ENCODE measurements at places on chromosomes 4 and X.

- no peak for DNase-seq
These were observed 66.0 kb downstream of the MANBA start for GRCh38 chr4:102694791-102695190.

DNA sequence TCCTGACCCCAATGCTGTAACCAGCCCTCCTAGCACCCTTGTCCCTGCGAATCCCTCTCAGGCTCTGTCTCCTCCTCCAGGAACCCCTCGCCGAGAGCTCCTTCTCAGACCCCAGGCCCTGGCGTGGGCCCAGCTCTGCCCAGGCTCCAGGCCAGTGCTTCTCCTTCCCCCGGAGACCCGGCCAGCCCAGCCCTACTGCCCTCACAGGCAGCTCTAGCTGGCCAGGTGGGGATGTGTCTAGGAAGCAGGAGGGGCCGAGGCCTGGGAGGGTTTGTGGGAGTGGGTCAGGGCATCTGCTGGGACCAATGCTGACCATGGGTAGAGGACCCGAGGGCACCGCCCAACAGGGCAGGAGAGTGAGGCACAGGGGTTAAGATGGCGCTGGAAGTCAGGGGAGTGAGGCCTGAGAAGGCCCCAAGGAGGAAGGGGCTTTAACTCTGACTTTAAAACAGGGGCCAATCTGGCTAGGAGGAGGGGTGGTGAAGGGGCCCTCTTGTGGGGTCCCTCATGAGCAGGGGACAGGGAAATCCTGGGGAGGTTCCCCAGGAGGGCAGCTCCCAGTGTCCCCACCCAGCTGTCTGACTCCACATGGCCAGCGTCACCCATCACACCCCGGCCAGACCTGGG is 64.7 kb upstream of the NKX1-1 start:
- DNase-seq = no peak

GRCh38 chrX:46573892-46574773 is 568 bp downstream of the CHST7 start:
- peak; percentile 76 for DNase-seq

DNA sequence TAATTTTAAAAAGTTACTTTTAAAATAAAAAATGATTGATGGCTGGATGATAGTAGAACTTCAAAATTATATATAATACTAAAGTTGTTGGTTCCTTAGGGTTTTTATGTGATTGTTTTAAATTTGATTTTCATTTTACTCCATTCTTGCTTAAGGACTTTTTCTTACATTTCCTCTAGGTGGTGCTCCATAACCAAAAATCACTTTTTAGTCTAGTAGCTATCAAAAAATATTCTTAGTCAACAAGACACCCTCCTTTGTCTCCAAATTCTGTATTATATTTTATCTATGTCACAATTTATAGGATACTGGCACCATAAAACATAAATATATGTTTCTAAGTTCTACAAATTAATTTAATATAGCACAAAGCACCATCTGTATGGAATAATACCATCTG is 67.2 kb upstream of the BRWD3 start:
- peak; percentile 29 for DNase-seq

- no peak for DNase-seq
These were observed 1311.6 kb downstream of the RAPGEF2 start for GRCh38 chr4:160414496-160414895.

GRCh38 chrX:1542994-1543725 is 6.2 kb upstream of the P2RY8 start:
- no peak for DNase-seq

- peak; percentile 50 for DNase-seq
These were observed 7.9 kb upstream of the CFP start for GRCh38 chrX:47637546-47638195.

- no peak for DNase-seq
These were observed 82.6 kb downstream of the NBDY start for GRCh38 chrX:56811599-56811998.

DNA sequence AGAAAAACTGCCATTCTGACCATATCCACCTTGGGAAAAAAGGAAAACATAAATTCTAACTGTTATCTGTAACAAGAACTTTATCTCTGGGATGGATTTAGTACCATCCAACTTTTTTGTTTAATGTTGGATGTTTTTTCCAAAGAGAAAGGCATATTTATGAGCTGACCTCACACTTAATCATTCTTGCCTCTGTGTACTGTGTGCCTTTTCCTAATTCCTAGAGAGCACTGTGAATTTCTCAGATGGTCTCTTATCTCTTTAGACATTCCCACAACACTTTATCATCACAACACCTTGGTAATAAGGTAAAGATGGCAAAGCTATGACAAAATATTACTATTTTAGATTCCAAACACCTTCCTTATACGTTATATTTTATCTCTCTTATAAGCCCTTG is 126.2 kb downstream of the COL4A6 start:
- DNase-seq = no peak

DNA sequence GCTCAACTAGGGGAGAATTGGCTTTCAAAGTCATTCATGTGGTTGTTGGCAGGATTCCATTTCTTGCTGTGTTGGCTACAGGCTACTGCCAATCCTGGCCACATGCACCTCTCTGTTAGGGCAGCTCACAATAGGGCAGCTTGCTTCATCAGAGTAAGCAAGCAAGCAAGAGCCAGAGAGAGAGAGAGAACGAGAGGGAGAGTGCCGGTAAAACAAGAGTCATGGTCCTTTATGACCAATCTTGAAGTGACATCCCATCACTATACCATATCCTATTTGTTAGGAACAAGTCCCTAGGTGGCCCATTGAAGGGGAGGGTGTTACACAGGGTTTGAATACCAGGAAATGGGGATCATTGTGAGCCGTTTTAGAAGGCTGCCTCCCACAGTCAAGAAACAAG is 33.0 kb upstream of the TLR2 start:
- no peak for DNase-seq

DNA sequence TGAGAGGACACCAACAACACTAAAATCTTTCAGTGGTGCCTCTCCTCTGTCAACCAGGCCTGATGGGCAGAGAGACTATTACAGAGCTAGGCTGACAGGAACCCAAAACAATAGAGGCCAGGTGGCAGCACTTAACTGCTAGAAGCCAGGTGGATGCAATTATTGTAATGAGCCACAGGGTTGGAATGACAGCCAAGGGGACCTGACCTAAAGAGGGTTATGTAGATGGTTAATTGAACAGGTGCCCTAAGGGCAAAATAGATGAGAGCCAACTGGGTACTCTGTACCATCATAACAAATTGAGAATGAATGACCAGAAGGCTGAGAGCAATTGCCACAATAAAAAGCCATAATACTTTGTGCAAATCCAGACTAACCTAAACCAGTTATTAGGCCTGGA is 24.7 kb upstream of the FRAS1 start:
- DNase-seq = no peak

- no peak for DNase-seq
These were observed 58.4 kb downstream of the CEP135 start for GRCh38 chr4:56007154-56007553.
